T-cell (primary cell): ENCODE measurements at places on chromosomes 2 and 18. TPM values are rescaled to one million over a fixed set of nuclear protein-coding genes. Genes with fewer than 3 reads are reported as not detected.
A peak's percentile ranks its signal among the peaks of the same experiment; 100 is the strongest.

Gene TNFAIP6
- total RNA-seq: not detected

Gene RAMP1
- total RNA-seq: 1.1 TPM

Gene CXCR1
- total RNA-seq: 0.12 TPM

Gene OXER1
- 0.13 TPM for total RNA-seq

Gene APCDD1
- total RNA-seq: 0.62 TPM

Gene MYL12B
- 172 TPM for total RNA-seq

Gene TEX44
- total RNA-seq: not detected

Gene IL1A
- total RNA-seq: 0.12 TPM

Gene GDF7
- 0.51 TPM for total RNA-seq

DNA sequence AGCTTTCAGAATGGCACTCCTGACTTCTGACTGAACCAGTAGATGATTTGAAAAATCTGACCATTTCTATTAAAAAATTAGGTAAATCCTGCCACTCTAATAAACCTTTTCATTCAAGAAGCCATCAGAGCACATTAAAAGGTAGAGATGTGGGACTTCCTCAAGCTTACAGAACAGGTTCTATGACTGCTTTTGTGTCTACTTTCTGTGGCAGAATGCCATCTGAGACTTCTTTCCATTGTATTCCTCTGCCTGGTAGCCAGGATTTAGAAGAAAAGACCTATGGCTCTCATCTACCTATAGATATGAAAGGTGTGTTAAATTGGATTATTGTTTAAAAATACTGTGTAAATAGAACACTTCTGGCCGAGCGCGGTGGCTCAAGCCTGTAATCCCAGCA is 99.9 kb upstream of the NABP1 start:
- DNase-seq: no peak

- no peak for DNase-seq
These were observed 300.7 kb upstream of the UBE2E3 start for GRCh38 chr2:180679693-180680092.

DNA sequence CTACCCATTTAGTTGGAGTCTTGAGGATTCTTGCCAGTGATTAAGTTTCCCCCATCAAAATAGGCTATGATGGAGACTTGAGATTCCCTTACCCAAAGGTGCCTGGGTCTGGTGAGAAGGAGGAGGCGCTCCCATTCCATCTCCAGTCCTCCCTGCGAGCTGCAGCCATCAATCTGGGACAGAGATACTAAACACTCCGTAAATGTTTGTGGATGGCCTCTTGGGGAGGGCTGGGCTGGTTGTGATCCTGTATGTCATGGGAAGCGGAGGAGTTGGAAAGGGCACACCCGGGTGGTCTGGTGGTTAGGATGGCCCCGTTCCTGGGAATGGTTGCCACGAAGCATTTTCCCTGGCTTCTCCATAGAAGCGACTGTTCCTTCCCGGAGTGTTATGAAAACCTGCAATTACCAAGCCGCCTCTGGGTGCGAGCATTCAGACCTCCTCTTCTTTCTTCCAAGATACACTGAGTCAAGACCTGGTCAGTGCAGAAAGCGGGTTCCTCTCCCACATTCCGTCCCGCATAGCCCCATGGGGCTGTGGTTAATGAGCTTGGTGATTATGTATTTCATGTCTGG is 196.9 kb downstream of the CTIF start:
- DNase-seq: no peak

DNA sequence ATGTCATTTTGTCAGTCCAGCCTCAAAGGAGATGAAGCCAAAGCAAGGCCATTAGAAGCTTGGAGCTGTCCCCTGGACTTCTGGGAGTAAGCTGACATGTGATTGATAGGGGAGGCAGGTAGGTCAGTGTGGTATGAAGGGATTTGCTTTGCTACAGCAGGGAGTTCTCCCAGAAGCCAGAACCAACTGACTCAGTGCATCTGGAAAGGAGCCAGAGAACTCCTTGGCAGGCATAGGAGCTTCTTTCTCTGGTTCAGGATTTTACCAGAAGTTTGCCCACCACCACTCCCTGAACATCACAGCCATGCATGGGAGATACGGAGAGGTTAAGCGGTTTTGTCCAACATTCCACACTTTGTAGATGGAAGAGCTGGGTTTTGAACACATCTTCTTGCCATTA is 24.5 kb upstream of the KCNE4 start:
- no peak for DNase-seq

GRCh38 chr2:127910415-127910814 is 24.7 kb upstream of the AMMECR1L start:
- DNase-seq: no peak

DNA sequence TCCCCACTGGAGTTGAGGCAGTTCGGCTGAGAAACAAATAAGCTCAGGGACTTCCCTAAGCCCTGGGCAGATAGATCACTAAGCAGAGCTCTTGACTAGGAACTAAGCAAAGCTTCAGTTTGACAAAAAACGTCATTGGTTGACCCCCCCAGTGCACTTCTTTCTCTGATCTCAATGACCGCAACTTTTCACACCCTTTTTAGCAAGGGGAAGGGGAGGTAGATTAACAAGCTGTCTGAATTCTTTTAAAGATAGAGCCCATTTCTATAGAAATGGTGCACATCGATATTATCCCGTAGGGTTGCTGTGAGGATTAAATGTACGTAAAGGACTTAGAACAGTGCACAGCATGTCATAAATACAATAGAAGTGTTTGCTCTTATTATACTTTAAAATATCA is 42.5 kb downstream of the PIEZO2 start:
- DNase-seq: no peak

GRCh38 chr2:236607471-236608187 is 38.0 kb downstream of the ACKR3 start:
- DNase-seq: no peak

- DNase-seq: peak; percentile 3
These were observed 27.6 kb downstream of the CELF4 start for GRCh38 chr18:37537868-37538525.

- no peak for DNase-seq
These were observed 90.1 kb downstream of the PRELID3A start for GRCh38 chr18:12497839-12498238.

GRCh38 chr2:174977364-174977763 is 27.8 kb downstream of the CHN1 start:
- no peak for DNase-seq

GRCh38 chr2:157261199-157261782 is 3.8 kb downstream of the GALNT5 start:
- no peak for DNase-seq

- DNase-seq: no peak
These were observed 21.7 kb downstream of the SLC39A6 start for GRCh38 chr18:36107477-36107876.

- DNase-seq: no peak
These were observed 61.2 kb downstream of the LRPPRC start for GRCh38 chr2:43934567-43934966.
